Activated CD4-positive, alpha-beta T cell treated with anti-CD3 and anti-CD28 coated beads, Interleukin-2, amount 50 U/mL, for 4 hours (primary cell): ENCODE measurements at places on chromosomes 6 and 20.

DNA sequence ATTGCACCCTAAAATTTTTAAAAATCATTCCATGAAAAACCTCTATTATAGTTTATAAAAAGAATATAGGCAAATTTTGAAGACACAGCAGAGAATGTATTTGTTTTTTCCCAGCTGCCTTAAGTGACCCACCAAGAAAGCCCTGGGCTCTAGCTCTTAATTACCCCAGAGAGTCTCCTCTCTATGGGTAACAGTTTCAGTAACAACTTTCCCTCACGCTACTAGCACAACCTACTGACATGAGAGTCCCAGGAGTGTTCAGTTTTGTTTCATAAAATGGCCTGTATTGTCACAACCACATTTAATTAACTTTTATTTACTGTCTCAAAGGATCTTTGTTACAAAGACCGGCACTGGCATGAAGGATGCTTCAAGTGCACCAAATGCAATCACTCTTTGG is 41.5 kb downstream of the FHL5 start:
- DNase-seq: no peak

DNA sequence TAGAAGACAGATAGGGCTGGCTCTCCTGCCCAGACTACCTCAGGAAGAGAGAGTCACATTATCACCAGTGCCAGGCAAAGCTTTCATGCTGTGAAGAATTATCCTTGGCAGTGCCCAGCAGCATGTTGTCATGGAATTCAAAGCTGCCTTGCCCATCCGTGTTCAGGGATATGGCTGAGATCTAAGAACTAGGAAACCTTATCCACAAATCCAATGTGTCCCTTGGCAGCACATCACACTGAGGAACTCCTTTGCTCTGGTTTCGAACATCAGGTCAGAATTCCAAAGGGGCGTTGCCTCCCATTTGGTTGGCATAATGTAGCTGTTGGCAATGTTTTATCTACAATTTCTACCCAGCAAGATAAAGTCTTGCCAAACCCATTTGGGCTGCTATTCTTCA is 52.7 kb downstream of the ADGRF1 start:
- no peak for DNase-seq

DNA sequence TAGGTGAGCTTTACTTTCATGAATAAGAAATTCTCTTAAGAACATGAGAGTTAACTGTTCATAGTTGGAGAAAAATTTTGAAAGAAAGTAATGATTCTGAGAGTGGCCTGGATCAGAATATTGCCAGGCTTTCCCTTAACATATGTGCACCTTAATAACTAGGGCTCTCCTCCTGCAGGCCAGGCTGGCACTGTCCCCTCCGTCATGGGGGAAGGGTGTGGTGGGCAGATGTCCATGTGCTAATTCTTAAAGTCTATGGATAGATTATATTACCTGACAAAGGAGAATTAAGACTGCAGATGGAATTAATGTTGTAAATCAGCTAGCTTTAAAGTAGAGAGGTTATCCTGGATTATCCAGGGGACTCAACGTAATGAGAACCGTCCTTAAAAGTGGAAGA is 10.9 kb upstream of the KLHL32 start:
- no peak for DNase-seq

- DNase-seq: no peak
These were observed 72.0 kb upstream of the PRL start for GRCh38 chr6:22368794-22369193.

DNA sequence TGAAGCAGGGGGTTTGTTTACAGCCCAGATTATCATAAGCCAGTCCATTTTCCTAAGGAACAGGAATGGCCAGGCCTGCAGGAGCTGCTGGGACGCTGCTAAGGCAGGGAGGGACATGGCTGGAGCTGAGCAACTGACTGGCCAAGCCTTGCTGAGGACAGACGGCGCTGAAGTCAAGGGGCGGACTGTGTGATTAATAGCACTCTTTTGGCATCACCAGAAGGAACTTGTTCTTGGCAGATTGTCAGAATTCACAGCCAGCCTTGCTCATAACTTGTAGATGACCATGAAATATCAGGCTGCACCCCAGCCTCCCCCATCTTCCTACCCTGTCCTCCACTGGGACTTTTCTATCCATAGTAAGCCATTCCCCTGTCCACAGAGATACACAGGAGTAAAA is 218.8 kb upstream of the RNF24 start:
- no peak for DNase-seq
